ENCODE measurements at places on chromosomes 7 and 10. TPM values are rescaled to one million over a fixed set of nuclear protein-coding genes. Genes with fewer than 3 reads are reported as not detected.

Gene TRPV6
- total RNA-seq, result not detected

Gene CARD11
- total RNA-seq, result 96.2 TPM

Gene LIPJ
- not detected for total RNA-seq

Gene ETV1
- total RNA-seq, result not detected

DNA sequence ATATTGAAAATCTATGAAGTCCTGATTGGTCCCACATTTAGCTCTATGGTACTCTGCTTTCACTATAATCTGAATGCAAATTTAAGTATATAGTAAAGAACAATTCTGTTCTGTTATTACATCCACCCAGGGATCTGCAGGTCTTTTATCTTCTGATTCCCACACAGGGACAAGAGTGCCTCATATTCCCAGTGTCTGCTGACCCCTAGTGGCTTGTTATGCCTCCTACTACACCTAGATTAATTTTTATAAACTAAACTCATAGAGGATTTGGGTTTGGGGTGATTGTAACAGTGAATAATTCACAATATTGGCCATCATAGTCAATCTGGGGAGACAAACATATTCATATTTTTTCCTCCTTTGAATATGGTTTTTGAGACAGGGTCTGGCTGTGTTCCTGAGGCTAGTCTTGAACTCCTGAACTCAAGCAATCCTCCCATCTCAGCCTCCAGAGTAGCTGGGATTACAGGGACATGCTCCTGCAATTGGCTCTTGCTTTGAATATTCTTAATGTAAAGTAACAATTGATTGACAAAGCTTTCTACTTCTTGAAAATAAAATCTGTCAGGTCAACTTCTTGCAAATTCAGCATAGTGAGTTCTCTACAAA lies 282.1 kb downstream of the KCND2 start:
- H3K27ac ChIP-seq, result no peak overlapping the region
- no peak overlapping the region for H3K4me3 ChIP-seq
- no peak for DNase-seq
- H3K4me1 ChIP-seq, result no peaks in the 10 kb centered on the region
- H3K27me3 ChIP-seq, result no peaks in the 10 kb centered on the region

DNA sequence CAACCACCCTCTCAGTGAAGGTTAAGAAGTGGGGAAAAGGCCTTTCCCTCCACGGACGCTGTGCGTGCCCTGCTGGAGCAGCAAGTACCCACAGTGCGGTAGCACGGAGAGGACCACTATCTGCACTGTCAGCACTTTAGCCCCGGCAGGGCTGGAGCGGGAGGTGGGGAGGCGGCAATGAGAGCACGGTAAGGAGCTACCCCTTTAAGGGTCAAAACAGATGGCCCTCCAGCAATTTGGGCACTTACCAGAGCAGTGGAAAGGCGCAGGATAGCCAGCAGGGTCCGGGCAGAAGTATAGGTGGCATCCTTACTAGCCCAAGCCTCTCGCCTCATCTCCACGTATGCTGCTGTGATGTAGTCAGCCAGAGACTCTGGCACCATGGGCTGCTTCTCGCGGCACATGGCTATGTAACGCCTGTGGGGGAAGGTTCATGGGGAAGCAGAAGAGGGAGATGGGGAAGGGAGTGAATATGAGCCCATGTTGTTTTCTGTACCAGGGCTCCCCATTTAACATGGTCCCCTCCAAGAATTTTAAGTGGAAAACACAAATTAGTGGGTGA lies 5.2 kb downstream of the COPS6 start:
- no peak for DNase-seq
- H3K4me1 ChIP-seq, result peaks cover 47% of the 10 kb centered on the region
- H3K27ac ChIP-seq, result no peak overlapping the region
- H3K27me3 ChIP-seq, result no peaks in the 10 kb centered on the region

GRCh38 chr7:33326485-33326848 lies 197.1 kb downstream of the BBS9 start:
- H3K4me3 ChIP-seq, result no peak overlapping the region
- no peaks in the 10 kb centered on the region for H3K27me3 ChIP-seq
- H3K4me1 ChIP-seq, result no peaks in the 10 kb centered on the region
- no peak overlapping the region for H3K27ac ChIP-seq

GRCh38 chr7:67901808-67902480 lies 905.3 kb downstream of the TYW1 start:
- DNase-seq, result no peak
- H3K4me3 ChIP-seq, result no peak overlapping the region
- no peaks in the 10 kb centered on the region for H3K4me1 ChIP-seq

Data from activated CD4-positive, alpha-beta T cell treated with anti-CD3 and anti-CD28 coated beads, Interleukin-2, amount 10 ng/mL, durations not matched to agents 24 days and 14 days (primary cell).